ENCODE measurements at places on chromosomes 5 and 9.

GRCh38 chr5:73061593-73061992 lies 58.8 kb upstream of the TMEM171 start:
- no peak for DNase-seq

DNA sequence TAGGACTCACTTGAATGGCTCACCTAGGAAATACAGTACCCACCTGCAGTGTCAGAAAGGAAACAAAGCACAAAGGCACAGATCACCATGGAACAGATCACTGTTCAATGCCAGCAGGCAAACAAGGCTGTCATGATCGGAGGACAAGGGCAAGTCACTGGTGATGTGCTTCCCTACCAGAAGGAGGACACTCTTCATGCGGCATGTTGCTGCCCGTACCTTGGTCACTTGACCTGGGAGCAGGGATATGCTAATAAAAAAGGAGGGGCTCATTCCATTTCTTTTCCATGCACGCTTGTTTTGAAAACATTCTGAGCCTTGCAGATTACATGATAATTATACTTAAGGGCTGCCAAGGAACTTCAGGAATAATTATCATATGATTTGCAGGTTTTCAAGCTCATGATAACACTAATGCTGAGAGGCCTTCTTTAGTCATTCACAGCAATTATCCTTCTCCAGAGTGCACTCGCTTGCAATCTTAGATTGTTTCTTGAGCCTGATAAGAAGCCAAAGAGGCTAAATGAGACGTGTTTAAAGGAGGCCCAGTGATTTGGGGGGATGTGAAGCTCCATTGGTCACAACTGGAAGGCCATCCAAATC lies 36.1 kb upstream of the STARD4 start:
- no peak for DNase-seq

DNA sequence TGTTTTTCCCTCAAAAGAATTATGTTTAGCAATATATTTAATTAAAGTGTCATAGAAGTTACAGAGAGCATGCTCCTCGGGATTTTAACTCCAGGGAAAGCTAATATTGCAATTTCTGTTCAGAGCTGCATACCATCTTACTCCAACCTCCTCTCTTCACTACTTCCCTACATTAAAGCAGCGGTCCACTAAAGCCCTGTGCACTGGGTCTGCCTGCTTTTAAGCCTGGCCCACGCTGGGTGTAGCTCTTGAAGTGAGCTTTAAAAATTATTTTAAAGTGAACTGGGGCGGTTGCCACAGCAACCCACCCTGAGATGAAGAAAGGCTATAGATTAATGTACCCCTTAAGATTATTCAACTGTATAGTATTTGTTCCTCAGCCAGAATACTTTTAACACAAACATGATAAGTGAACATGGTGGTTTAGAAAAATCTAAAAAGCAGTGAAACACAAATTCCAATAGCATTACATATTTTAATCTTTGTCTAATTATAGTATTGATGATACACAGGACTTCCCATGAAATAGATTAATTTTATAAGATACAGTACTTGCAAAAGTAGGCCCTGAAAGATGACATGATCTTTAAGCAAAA lies 3.9 kb upstream of the MEF2C start:
- no peak for DNase-seq

DNA sequence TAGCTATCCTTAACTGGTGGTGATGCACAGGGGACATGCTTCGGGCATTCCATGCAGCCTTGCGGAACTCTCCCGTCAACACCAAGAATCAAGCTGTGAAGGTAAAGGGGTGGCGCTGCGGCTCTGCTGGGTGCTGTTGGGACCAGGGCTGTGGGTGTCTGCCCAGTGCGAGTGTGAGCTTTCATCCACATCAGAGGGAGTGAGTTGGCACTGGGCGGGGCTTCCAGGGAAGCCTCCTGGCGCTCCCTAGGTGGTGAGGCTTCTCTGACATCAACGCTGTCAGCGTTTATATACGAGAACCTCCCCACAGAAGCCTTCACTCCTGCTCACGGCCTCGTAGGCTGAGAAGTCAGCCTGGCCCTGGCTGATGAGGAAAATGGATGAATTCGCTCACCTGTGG lies 11.7 kb downstream of the ARPC5L start:
- no peak for DNase-seq

- DNase-seq, result no peak
These were observed 18.1 kb downstream of the LIX1 start for GRCh38 chr5:97124335-97124734.

- no peak for DNase-seq
These were observed 50.8 kb downstream of the ERAP1 start for GRCh38 chr5:96756985-96757384.

GRCh38 chr9:29822458-29822857 lies 2249.2 kb upstream of the C9orf72 start:
- DNase-seq, result no peak

DNA sequence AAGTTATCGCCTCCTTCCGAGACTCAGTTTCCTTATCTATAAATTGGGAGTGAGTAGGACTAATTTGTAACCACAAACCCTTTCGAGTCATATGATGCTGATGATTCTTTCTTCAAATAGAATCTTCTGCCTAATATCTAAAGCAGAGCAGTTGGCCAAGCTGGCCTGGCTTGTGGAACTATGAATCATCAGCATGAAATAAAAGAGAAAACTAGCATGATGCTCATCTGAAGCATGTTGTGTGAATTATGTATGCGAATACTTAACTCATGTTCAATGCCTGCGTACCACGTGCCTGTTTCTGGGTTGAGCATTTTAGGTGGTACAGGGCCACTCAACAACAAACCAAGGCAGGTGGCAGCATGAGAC lies 15.0 kb upstream of the ORM1 start:
- DNase-seq, result no peak

DNA sequence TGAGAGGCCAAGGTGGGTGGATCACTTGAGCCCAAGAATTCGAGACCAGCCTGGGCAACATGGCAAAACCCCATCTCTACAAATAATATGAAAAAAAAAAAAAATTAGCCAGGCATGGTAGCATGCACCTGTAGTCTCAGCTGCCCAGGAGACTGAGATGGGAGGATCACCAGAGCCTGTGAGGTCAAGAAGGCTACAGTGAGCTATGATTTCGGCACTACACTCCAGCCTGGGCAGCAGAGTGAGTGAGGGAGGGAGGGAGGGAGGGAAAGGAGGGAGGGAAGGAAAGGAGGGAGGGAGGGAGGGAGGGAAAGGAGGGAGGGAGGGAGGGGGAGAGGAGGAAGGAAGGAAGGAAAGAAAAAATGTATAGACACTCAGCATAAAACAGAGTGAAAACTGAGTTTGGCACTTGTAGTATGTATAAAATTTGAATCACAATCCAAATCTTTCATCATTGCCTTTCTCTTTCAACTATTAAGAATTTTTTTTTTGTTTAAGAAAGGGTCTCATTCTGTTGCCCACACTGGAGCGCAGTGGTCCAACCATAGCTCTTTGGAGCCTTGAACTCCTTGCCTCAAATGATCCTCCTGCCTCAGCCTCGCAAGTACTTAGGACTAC lies 27.8 kb downstream of the SERINC5 start:
- no peak for DNase-seq

- DNase-seq, result no peak
These were observed 930 bp downstream of the PRLR start for GRCh38 chr5:35229076-35230037.

- DNase-seq, result no peak
These were observed 551.0 kb downstream of the ZNF608 start for GRCh38 chr5:124195411-124195810.

GRCh38 chr5:135476615-135477581 lies 24.7 kb upstream of the TIFAB start:
- no peak for DNase-seq

GRCh38 chr5:39698838-39699560 lies 274.2 kb upstream of the DAB2 start:
- no peak for DNase-seq

DNA sequence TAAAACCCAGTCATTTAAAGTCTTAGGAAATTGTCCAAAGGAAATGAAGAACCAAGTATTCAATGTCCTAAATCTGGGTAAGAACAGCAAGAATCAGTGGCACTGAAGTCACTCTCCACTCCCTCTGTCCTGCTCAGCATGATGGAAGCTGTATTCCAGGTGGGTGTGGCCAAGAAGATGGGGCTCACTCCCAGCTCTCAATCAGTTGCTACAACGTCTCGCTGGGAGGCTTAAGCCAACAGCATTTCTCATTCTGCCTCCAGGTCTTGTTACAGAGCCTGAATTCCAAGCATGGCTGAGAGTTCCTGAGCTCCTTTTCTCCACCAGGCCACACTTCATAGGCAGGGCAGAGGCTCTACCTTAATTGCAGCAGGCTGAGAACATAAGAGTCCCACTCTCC lies 41.2 kb upstream of the TRIO start:
- no peak for DNase-seq

DNA sequence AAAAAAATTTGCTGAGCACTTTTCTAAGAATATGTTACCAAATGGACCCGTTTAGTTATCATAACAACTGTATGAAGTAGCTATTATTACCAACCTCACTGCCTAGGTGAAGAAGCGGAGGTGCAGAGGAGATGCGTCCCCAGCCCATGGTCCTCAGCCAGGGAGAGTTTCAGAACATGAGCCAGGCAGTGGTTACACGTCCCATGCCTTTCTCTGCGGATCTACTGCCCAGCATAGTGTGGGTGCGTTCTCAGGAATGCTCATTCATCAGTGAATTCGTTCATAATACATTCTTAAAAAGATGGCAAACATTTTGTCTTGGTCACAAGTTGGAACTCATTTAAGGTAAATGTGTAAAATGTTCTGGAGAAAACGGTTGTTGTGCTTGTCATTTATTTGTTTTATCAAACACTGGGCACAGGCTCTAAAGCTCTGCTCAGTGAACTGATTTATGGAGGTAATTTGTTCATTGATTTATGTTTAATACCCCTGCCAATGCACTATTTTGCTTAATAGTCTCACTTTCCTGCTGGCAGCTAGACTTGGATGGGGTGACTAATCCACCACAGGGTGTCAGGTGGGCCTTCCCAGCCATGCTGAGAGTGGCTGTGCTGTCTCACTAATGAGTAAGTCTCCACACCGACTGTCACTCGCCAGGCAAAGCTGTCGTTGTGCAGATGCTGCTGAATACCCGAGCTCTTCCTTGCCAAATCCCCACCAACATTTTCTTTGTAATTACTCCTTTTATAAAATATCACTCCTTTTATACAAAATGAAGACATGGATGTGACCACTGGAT lies 248.8 kb downstream of the TENT4A start:
- DNase-seq, result no peak

Measured in AG08396 (cell line).